ENCODE measurements at places on chromosomes 2 and 18. TPM values are rescaled to one million over a fixed set of nuclear protein-coding genes. Genes with fewer than 3 reads are reported as not detected.

DNA sequence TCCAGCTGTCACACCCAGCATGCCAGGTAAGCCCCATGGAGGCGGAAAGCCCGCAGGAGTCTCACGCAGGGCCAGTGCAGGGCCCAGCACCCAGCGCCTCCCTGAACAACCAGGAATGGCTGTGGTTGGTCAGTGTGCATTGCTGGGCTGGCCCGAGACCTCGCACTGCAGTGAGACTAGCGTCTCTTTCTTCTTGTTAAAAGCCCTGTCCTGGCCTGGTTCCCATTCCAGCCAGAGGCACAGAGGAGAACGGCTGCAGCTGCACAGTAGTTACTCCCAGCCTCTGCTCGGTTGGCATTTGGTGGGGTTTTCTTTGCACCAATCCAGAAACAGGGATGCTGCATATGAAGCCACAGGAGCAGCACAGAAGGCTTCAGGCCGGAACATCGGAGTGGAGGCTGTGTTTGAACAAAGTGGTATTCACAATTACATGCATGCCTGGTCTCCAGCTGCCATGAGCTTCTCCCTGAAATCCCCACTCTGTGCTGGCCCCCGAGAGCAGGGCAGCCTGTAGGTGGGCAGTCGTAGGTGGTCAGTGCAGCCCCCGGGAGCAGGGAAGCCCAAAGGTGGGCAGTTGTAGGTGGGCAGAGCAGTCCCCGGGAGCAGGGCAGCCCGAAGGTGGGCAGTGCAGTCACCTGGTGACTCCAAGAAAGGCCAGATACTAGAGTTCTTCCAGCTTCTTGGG, 163.7 kb upstream of the PXDN start:
- no peak for DNase-seq

DNA sequence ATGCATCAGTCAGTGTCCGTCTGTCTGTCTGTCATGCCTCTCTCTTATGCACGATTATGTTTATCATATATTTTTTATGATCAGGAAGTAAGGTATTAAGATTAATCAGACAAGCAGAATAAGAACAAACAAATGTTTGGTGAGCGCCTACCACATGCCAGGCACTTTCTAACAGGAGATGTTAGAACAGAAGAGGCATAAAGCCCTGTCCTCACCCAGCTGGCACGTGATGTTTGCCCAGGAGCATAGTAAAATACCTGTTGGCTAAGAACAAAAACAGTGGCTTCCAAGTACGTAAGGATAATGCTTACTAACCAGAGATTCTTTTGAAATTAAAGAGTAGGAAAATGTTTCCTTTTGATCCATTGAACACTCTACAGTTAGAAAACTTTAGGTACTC, 380.2 kb upstream of the RAB12 start:
- no peak for DNase-seq

- DNase-seq = no peak
Observed at GRCh38 chr18:21463718-21464117, 136.8 kb downstream of the ESCO1 start.

DNA sequence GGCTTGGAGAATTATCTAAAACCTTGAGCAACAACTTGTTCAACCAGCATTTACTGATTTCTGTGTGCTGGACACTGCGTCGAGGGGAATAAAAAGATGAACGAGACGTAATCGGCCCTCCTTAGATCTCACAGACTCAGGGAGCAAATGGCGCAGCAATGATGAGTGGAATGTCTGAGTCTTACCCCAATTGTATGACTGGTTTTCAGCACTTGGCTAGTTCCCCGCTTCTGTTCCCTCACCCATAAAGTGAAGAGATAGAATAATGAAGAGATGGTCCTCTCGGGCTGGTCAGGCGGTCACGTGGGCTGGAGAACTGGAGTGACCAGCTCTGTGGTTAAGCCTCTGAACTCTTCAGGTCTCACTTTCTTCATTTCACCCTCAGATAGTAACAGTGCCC, 17.3 kb upstream of the GATA6 start:
- no peak for DNase-seq

DNA sequence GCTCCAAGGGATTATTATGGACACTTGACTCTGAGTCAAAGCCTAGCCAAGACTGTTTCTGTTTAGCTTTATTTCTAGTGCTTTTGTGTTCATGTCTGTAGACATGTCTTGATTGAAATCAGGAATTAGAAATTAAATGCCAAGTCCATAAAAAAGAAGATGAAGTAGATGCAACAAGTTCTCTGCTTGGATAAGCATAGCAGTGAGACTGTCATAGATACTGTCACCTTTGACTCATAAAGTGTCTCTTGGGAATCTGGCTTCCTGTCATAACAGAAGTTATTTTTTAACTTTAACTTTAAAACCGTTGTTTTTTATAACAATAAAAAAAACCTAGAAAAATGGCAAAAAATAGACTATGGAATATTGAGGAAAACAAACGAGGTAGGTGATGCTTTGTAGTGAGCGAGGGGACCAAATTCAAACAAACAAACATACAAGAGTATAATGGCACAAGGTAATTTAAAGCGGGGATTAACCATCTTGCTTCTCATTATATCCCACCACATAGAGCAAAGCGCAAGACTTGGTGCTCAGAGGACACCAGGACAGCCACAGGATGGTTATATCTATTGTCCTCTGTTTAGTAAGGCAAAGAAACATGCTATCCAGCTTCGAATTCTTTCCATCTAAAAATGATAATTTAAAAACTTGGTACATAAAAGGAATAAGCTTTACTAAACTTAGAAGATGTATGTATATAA, 64.6 kb downstream of the CD226 start:
- DNase-seq = peak; percentile 2

DNA sequence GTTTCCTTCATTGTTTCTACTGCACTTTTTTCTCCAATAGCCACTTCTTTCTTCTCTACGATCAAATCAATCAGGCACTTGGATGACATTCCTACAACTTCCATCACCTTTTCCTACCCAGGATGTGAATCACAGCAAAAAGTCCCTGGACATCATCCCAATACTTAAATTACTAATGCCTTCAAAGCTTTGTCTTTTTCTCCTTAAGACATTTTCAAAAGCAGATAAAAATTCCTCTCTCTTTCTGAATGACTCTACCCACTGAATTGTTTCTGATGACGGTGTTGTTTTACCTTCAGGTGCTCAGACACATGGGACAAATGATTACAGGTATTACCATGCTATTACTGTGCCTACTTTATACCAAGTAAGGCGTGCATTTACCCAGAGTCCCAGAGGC, 500.9 kb downstream of the FBXO15 start:
- DNase-seq = no peak

DNA sequence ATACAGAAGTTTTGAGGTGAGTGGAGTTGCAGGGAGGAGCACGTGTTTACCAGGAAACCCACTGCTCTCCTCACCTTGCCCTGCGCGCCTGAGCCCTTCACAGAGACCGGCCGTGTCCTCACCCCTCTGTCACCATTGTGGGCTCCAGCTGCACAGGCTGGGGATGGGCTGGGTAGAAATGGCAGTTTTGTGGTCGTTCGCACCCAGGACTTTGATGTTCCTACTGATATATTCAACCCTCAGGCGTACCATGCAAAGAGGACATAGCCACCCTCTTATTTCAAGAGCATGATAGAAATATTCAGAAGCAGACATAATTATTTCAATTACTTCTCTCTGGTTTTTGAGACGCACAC, 78.2 kb downstream of the GBX2 start:
- no peak for DNase-seq

DNA sequence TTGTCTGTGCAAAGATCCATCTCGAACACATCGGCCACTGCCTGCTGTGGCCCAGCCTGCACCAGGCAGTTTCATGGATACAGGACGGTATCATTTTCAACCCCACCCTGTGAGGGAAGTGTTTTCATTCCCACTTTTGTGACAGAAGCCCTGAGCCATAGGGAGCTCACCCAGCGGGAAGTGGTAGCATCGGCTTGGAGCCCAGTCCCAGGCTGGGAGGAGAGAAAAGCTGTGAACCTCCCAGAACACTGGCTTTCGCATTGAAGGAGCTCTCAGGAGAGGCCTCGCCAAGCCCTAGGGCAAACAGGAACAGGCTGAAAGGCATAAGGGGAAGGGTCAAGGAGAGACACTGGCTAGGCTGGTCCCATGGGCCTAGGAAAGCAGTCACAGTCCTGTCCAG, 166.1 kb downstream of the TFCP2L1 start:
- no peak for DNase-seq

GRCh38 chr2:46488389-46488788, 9.0 kb downstream of the TMEM247 start:
- DNase-seq = no peak

DNA sequence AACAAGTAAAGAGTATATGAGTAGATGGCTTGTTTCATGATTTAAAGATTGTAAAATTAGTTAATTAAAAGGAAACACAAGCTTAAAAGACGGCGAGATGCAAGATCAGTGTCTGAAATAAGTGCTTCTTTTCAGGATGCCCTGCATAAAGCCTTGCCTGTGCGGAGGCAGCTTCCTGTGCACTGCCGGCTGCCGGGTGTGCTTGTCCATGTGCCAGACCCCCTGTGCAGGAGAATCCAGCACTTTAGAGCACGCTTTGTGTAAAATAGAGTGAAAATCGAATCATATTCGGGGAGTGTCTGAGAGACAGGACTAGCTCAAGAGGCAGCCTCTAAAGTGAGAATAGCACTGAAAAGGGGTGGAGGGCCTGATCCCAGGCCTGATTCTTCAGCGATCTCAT, 154.7 kb downstream of the CHST9 start:
- DNase-seq = no peak

DNA sequence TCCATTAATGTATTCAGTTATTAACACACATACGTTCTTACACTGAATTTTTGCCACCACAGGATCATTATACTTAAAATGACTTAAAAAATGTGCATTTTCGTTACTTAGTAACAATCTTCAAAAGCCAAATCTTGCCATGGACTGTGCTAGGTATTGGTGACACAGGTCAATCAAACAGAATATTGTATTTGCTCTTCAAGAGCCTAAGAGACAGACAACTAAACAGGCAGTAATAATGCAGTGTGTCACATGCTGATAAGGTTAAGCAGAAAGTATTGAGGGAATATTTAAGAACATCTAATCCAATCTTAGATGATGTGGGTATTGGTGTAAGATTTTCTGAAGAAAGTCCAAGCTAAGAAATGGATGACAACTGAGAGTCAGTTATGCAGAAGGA, 56.9 kb downstream of the FBXO11 start:
- DNase-seq = no peak

DNA sequence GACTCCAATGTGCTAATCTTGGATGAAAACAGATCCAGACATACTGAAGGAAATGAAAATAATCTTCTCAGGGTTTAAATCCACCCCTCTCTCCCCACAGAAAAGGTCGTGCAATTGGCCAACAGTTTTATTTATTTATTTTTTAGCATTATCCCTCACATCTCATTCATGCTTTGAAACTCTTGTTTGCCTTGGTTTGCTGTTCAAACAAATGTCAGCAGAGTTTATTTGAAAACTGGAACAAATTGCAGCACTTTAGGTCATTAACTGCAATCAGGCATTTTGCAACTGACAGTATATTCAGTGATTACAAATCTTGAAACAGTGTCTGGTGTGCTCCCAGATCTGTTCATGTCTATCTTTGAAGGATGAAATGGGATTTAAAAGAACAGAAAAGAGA, 220.6 kb downstream of the SLC4A10 start:
- no peak for DNase-seq

DNA sequence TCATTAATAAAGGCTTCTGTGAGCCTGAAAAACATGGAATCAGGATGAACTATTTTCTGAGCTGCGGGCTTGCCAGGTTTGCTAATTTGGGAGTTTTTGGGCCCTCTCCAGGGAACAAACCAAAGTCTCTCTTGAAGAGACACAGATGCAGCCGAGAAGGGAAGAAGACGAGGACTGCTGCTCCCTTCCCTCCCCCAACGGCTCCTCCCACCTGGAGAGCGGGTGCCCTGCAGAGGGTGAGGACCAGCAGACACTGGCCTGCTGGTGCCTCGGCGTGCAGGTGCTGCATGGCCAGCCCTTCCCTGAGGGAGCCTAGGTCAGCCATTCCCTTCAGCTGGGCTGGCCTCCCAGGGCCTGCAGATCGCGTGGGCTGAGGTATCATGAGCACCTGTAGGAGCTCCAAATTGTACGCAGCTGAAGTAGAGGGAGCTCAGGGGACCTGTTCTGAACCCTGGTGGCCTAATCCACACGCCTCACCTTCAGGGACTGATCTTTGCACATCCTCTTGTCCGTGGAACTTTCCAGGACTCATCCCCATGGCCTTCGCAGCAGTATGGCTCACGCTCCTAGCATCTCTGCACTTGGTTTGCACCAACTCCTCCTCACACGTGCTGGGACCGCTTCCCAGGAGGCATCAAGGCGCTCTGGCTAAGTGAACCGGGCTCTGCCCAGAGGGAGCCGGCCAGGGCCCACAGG, 19.5 kb downstream of the EMX1 start:
- no peak for DNase-seq

GRCh38 chr18:46413684-46414083, 243.3 kb downstream of the LOXHD1 start:
- DNase-seq = no peak

DNA sequence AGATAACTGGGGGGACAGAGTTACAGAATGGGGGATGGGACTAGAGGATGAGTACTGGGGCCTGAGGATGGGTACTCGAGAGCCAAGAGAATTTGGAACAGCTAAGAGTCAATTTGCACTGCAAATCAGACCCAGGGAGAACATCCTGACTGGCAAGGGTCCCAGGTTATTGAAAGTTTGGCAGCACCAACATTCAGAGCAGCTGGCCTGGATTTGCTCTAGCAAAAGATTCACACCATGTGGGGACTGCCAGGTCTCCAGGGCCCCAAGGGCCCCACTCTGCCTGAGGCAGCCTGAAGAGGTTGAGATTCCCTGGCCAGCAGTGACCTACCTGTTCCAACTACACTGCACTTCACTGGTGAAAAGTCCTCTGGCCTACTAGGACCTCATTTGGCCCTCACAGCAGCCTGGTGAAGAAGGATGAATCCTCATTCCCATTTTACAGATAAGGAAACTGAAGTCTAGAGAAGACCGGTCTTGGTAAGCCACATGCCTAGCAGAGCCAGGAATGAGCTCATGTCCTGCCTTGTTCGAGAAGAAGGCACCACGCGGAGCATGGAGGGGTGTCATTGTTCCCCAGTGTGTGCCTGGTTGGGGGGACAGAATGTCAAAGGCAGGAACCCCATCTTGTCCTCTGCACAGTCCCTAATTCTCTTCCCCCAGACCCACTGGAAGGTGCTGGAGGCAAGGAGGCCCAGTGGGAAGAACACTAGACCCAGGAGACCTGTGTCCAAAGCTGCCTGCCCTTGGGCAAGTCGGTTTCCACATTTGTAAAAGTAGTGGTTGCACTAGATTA, 258.6 kb downstream of the TNS1 start:
- DNase-seq = no peak

Gene AGXT
- not detected for total RNA-seq

Gene CIB4
- total RNA-seq = not detected

Gene SERPINB2
- not detected for total RNA-seq
